ENCODE measurements at places on chromosomes 4 and X.
A peak's percentile ranks its signal among the peaks of the same experiment; 100 is the strongest.

DNA sequence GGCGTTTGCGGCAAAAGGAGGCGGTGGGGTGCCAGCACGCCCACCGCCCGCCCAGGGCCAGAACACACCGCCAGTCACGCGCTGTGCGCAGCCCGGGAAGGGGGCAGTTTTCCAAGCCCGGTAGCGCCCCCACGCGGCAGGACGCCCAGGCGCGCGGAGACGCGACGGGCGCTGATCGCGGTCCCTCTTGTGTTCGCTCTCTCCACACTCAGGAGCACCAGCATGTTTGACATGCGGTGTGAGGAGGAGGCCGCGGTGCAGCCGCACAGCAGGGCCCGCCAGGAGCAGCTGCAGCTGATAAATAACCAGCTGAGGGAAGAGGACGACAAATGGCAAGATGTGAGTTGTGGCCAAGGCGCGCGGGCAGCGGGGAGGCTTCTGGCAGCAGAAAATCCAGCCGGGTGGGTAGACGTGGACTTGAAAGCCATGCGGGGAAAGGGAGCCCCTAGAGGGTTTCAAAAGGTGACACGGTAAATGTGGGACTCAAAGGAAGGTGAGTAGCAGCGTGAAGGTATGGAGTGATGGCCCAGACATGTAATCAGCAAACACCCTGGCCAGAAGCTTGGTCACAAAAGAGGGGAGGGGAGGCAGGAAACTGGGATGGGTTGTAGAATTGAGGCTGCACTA is 104.1 kb downstream of the PHOX2B start:
- peak; percentile 58 for DNase-seq

DNA sequence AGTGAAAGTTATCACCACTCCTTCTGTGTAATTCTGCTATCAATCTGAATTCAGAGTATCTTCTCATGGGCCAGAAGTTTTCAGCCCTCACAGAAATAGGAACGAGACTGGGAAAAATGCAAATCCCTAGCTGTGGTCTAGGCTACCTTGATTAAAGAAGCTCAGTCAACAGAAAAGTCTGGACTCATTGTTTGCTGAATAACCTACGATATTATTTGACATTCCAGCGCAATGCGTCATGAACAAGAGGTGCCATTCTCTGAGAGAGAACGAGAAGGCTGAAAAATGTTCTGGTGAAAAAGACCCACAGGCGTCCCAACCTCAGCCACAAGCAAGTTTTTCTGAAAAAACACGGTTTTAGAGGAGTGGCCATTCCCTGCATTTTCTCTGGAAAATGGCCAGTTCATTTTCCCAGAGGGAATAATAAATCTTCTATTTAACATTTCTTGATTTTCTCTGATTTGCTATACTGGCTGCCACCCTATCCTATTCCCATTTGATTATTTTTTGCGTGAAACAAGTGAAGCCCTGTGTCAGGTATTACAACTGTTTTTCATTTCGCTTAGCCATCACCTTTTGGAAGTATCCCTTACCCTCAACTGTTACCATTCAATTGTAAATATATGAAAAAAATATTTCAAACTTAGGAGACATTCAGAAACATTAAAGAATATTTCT is 1117.6 kb upstream of the PRKX start:
- DNase-seq: no peak

- no peak for DNase-seq
These were observed 50.8 kb downstream of the WWC2 start for GRCh38 chr4:183149616-183150539.

DNA sequence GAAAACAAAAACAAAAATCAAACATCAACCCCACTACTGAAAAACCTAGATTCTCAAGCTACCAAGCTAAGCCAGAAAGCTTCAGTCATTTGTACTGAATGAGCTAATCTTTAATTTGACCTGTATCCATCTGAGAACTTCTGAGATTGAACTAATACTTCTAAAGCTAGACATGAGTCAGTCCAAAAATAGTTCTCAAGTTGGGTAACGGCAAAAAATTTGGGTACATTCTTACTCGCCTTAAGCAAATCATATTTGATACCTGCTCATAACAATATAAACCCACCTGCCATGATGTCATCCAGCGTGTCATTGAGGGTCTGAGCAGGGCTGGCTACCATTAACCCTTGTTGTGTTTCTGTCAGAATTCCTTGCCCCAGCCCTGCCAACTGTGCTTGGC is 69.7 kb upstream of the COX18 start:
- no peak for DNase-seq

- peak; percentile 19 for DNase-seq
These were observed 245.9 kb downstream of the IDS start for GRCh38 chrX:149259241-149259640.

- DNase-seq: peak; percentile 3
These were observed 57.3 kb upstream of the AP1S2 start for GRCh38 chrX:15911734-15912550.

DNA sequence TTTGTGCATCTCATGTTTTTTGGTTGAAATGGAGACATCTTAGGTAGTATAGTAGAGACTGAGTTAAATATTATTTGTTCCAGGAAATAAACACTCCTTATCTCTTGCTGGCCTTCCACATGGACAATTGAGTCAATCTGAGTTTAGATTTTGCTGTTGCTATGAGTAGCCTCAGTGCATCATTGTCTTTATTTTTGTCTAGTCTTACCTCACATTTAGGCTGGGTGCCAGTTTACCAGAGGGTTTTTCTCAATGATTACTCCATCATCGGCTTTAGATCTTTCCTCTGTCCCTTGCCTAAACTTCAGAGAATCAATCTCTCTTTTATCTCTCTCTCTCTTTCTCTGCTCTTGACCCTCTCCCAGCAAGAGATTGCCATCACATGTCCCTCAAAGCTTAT is 73.6 kb downstream of the GABRB1 start:
- no peak for DNase-seq

- peak; percentile 86 for DNase-seq
These were observed 18.3 kb upstream of the H2AZ1 start for GRCh38 chr4:99968330-99968729.

DNA sequence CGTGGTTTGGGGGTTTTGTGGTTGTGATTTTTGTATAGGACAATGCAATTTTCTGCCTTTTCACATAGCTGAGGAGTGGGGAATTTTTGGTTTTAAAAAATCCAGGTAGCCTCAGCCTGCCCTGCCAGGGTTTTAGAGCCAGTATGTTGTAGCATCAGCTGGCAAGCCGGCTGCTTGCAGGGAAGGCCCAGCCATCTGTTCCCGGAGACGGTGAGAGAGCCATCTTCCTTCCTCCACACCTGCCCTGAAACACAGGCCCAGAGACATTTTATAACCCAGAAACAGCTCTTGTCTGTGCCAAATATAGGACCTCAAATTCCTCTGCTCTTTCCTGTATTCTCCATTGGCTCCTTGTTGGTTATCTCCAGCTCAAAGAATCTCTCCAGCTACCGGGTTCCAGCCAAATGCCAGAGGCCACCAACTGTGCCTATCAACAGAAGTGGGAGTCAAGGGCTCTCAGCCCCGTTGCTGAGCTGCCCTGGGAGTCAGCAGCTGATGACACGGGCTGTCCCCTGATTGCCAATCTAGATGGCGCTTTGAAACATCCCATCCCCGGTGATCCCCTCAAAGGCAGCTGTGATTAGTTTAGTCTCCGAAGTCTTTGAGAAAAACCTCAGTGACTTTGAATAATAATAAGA is 595.2 kb downstream of the MID1IP1 start:
- DNase-seq: no peak

DNA sequence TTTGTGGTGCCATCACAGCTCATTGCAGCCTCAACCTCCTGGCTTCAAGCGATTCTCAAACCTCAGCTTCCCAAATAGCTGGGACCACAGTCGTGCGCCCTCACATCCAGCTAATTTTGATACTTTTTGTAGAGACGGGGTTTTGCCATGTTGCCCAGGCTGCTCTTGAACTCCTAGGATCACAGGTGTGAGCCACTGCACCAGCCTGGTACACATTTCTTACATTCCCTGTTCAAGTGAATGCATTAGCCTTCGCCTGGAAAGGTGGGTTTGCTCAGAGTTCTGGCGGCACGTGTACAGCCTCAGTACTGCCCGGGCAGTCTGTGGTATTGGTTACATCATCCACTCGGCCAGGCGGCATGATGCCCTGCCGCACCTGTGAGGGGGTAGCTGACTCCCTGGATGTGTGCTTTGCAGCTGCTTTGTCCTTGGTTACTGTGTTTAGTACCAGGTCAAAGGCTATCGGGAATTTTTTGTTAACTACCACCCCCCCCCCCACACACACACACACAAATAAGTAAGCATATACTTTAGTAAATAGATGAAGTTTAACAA is 57.1 kb downstream of the TNIP2 start:
- DNase-seq: no peak

- peak; percentile 82 for DNase-seq
These were observed 32.3 kb downstream of the ADGRA3 start for GRCh38 chr4:22483551-22483981.

GRCh38 chr4:26715636-26716242 is 131.9 kb downstream of the TBC1D19 start:
- DNase-seq: no peak

DNA sequence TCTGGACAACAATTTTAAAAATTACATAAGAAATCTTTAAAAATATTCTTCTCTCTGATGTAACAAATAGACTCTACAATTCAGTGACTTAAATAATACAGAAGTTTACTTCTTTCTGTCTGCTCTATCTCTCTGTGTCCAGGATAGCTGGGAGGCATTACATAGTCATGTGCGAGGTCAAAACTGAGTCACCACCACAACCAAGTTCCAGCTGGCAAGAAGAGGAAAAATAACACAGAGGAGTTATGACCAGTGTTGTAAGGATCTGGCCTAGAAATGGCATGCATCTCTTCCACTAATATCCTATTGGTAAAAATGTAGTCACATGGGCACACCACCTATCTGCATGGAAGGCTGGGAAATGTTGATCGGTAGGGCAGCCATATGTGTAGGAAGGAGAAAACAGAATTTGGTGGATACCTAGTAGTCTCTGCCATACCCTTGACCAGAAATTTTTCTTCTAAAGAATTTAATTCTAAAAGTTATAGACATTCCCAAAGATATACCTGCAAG is 39.4 kb upstream of the WDFY3 start:
- peak; percentile 66 for DNase-seq

DNA sequence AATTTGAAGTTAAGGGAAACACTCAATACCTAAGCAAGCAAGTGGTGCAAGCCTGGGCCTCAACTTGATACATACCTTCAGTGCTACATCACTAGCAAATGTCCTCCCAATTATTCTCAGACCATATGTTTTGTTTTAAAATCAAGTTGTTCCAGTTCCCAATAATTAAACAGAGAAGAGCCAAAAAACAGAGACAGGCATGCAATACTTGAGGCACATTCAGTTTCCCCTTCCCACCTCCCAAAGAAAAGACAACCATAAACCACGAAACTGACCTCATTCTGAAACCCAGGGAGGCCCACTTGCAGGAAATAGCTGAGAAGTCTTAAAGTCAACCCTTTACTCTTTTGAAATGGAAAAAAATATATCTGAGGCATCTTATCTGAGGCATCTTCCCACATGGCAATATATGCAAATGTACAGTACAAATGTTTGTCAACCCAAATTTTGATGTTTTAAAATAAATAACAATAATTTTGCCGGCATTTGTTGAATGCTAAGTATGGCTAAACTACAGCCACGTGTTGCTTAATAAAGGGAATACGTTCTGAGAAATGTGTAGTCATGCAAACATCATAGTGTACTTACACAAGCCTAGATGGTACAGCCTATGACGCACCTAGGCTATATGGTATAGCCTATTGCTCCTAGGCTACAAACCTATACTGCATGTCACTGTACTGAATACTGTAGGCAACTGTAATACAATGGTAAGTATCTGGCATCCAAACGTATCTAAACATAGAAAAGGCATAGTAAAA is 147.5 kb downstream of the TSPAN5 start:
- peak; percentile 94 for DNase-seq

GRCh38 chrX:134761788-134762187 is 103.5 kb upstream of the PLAC1 start:
- DNase-seq: peak; percentile 24

GRCh38 chr4:155592938-155593297 is 73.7 kb upstream of the GUCY1A1 start:
- DNase-seq: no peak

- DNase-seq: peak; percentile 45
These were observed 13.8 kb downstream of the TLR10 start for GRCh38 chr4:38768968-38769394.

GRCh38 chr4:80839792-80840191 is 190.7 kb upstream of the BMP3 start:
- no peak for DNase-seq

DNA sequence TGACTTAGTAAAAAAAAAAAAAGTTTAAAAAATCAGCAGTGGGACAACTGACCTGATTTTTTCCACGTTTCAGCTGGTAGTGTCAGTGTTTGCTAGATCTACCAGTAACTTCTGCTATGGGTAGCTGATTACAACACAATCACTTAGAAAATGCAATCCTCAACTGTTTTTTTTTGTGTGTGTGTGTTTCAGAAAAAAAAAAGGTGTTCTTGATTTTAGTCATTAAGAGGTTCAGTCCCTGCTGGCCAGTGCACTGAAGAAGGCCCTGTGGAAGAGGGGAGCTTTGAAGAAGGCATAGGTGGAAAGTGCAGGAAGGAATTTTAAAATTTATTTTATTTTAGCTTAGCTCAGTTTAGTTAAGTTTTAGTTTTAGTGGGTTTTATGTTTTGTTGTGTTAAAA is 46.9 kb downstream of the SH2D1A start:
- DNase-seq: no peak

- DNase-seq: peak; percentile 1
These were observed 206.1 kb downstream of the SLC39A8 start for GRCh38 chr4:102139132-102139573.

- no peak for DNase-seq
These were observed 380 bp downstream of the SLC34A2 start for GRCh38 chr4:25656031-25656430.

DNA sequence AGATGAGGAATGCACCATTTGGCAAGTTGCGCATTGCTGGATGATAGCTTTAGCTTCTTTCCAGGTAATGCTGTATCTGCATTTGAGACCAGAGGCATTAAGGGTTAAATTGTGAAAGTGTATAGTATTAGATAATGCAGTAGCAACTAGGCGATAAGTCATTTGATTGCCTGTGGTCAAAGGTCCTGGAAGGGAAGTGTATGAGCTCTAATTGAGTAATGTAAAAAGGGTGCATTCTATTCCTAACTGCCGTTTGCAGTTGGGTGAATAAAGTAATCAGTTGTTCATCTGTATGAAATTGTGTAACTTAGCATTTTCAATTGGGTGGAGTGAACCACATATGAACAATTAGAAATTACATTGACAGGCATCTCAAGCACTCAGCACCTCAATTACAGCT is 54.5 kb upstream of the WDR1 start:
- DNase-seq: no peak

DNA sequence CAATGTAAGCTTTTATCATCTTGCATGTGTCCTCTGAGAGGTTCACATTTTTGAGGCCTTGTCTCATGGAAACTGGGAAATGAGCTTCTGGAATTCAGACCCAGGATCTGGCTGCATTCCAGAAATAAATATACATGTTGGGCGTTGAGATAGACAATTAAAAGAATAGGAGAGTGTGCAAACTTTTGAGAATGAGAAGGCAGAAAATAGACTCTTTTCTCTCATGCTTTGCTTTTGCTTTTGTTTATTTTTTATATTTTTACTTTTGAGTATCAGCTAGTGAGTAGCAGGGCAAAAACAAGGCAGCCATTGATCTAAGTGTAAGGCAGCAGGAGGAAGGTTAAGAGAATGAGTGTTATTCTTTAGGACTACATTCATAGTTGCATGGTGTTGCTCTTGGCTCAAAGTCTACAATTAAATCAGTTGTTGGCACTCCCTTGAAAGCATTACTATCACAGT is 12.4 kb downstream of the SHROOM3 start:
- DNase-seq: peak; percentile 92

GRCh38 chrX:25131055-25131454 is 115.3 kb upstream of the ARX start:
- DNase-seq: no peak

Measured in fibroblast of skin of scalp (primary cell).